ENCODE measurements at places on chromosomes 7 and 10.

DNA sequence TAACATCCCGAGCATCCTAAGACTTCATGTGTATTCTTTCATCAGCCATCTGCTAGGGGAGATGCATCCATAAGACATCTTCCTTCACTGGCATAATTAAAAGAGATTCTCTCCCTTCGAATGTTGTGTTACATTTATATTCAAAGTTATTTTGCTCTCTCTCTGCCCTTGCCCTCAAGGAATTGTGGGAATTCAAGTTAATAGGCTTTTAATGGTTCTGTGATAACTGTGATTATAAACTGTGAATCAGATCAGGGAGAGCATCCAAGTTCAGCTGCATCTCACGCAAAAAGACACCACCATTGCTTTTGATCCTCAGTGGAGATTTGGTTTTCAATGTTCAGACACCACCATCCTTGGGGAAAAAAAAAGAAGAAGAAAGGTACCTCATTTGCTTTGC, 9.2 kb upstream of the TEX36 start:
- no peak for DNase-seq

GRCh38 chr10:8048281-8049008, 6.0 kb upstream of the GATA3 start:
- DNase-seq = no peak

DNA sequence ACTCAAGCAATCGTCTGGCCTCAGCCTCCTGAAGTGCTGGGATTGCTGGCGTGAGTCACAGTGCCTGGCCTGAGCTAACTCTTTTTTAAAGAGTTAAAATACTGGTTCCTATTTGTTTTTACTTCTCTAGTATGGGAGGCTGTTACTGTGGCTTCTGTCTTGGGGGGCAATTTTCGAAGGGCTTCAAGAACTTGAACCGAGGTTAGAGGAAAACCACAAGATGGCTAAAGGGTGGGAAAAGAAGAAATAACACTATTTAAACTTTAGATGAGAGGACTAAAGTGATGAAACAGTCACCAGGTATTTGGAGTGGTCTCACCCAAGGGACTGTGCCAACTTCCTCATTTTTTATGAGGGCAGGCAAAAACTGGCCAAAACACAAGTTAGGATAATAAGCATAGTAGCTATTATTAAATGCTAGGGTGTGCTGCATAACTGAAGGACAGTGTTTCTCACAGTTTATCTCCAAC, 17.8 kb downstream of the MET start:
- DNase-seq = no peak

- no peak for DNase-seq
Observed at GRCh38 chr7:123569352-123570010, 11.9 kb upstream of the NDUFA5 start.

DNA sequence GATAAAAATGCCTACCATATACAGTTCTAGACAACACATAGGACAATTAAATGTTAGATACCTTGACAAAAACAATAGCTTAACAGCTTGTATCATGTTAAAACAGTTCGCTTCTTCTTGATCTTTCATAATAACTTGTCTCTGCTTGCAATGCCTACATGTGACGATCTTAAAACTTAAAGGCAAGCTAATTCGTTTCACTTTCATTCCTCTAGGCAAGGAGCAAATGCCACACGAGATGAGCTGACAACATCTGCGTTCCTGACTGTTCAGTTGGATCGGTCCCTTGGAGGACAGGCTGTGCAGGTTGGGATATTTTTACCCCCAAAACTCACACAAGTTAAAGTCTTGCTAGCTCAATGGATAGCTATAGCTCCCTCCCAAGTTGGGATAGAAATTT, 51.6 kb upstream of the ARL4A start:
- no peak for DNase-seq

GRCh38 chr7:120742372-120742771, 115.6 kb downstream of the TSPAN12 start:
- DNase-seq = no peak

- no peak for DNase-seq
Observed at GRCh38 chr10:47361293-47361692, 13.1 kb downstream of the RBP3 start.

DNA sequence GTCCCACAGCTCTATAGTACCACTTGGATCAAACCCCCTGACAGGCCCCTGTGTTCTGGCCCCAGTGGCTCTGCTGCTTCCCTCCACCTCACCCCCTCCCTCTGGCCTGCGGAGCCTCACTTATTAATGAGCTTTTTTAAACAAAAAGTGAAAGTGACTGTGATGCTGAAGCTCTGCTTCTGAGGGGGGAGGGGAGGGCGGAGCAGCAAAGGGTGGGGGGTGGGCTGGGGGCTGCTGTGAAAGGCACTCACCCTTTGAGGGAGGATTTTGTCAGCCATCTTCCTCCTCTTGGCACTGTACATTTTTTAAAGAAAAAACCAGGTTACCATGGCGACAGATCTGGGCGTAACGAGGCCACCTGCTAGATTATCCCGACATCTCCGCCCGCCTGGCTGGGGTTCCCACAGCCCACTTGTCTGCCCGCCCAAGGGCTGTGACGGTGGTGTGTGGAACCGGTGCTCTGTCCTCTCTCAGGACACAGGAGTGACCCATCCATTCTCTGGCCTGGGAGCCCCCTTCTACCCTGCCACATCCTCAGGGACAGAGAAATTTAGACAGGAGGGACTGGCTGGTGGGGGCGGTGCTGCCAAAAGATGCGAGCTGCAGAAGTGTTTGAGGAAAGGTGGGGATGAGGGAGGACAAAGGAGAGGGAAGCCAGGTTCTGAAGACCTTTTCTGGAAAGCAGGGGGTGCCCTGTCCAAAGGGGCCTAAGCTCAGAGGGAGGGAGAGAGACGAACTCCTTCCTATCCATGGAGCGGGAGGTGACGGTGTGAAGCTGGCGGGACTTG, 4.9 kb downstream of the SMARCD3 start:
- no peak for DNase-seq

DNA sequence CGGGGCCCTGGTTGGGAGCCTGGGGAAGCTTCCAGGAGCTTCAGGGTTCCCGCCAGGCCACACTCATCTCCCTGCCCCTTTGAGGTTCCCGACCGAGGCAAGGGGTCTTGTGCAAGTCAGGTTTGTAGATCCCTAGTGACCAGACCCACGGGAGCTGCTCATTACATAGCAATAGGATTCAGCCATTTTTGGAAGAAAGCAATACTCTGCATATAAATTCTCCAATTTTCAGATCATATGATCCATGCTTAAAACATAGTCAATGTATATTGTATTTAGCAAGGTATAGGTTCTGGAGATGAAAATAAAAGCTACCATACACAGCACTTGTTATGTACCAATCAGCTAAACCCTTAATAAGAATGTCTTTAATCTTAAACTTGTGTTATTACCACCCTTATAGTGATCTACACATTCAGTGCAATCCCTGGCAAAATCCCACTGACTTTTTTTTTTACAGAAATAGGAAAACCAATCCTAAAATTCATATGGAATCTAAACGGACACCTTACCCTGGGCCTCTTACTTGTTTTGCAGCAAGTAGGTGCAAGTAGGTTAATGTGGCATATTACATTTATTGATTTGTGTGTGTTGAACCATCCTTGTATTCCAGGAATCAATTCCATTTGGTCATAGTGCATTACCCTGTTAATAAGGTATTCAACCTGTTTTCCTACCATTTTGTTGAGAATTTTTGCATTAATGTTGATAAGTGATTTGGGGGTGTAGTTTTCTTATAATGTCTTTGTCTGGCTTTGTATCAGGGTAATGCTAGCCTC, 13.8 kb upstream of the FKBP9 start:
- DNase-seq = no peak

- no peak for DNase-seq
Observed at GRCh38 chr10:33732161-33732680, 397.8 kb upstream of the NRP1 start.

- no peak for DNase-seq
Observed at GRCh38 chr7:28126410-28127041, 54.1 kb downstream of the JAZF1 start.

- DNase-seq = peak; percentile 41
Observed at GRCh38 chr7:132270517-132270916, 305.8 kb downstream of the PLXNA4 start.

- DNase-seq = no peak
Observed at GRCh38 chr10:74855027-74855426, 28.6 kb downstream of the KAT6B start.

DNA sequence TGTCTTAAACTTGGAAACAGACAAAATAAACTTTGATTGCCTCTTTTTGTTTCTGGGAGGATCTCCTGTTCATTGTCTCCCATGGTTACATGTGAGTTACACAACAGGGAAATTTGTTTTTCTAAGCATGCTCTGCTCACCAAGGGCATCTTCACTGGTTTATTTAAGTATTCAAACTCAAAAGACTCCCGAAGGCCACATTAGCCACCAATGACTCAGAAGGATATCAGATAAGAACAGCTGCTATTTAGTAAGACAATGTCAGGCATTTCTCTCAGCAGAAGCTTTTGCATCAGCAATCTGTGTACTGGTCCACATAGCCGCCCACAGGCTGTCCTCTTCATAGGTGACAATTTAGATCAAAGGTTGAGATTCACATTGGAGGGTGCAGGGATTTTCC, 19.3 kb downstream of the OR6B1 start:
- DNase-seq = no peak

GRCh38 chr7:44629829-44630522, 23.5 kb downstream of the OGDH start:
- DNase-seq = no peak

DNA sequence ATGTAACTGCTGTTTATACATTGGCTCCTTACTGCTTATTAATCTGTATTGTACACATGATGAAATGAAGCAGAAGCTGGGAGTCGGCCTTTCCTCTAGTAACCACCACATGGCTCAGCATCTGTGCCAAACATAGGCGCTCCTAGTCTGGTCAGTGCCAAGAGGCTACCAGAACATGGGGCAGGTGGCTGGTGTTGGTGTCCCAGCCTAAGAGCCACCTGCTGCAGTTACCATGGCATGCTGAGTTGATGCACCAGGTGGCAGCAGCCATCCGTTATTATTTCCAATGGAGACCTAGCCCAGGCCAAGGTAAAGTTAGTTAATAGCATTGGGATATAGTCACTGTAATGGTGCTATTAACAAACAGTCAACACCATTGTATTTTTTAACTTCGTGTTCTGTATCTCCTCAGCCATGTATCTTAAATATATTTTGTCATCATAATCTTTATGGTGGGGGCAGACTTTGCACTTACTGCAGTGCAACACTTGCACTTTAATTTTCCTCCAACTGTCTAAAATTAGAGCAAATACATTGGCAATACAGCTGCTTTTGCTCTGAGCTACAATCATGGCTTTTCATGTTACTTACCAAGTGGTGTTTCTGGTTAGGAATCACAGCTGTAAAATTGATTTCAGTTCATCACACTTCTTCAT, 33.1 kb downstream of the HBP1 start:
- no peak for DNase-seq

GRCh38 chr7:128869944-128870285, 7.3 kb downstream of the ATP6V1F start:
- no peak for DNase-seq

DNA sequence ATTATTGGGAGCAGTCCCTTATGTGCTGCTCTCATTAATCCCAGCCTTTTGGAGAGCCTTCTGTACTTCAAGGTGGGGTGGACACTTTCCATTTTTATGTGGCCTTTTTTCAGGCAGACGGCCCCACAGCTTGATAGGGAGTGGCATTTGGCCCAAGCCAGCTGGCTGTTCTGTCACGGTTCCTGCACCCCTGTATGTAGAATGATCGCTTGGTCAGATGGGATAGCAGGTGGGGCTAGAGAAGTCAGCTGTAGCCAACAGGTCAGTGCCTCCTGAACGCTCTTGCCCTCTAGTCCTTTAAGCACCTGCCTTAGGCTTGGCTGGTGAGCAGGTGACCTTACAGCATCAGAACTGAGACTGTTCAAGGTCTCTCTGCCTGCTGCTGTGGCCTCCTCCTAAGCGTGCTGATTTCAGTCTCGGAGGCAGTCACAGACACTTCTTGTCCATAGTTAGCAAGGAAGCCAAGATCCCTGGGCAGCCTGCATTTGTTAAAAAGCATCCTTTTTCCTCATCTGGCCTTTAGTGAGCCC, 95.3 kb downstream of the LRRC4 start:
- DNase-seq = peak; percentile 14

GRCh38 chr7:68694656-68695055, 903.6 kb upstream of the AUTS2 start:
- no peak for DNase-seq

DNA sequence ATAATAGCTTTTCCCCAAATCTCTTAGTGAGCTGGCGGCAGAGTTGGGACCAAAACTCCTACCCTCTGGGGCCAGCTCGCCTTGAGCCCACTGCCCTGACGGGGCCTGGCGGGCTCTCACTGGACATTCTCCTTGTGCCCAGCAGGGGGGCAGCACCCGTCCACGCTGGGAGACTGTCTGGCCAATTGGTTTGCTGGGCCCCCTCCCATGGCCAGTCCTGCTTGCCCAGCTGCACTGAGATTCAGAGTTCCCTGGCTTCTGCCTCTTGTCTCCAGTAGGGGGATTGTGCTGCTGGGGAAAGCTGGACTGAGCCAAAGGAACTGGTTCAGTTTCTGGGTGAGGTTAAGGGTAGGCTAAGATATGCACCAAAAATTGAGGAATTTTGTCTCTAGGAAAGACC, 59.8 kb downstream of the RAMP3 start:
- DNase-seq = no peak

- DNase-seq = no peak
Observed at GRCh38 chr7:51311166-51311565, 5.4 kb downstream of the COBL start.

- DNase-seq = no peak
Observed at GRCh38 chr7:20365486-20365885, 34.8 kb downstream of the ITGB8 start.

GRCh38 chr10:34641913-34642558, 173.1 kb downstream of the PARD3 start:
- no peak for DNase-seq

DNA sequence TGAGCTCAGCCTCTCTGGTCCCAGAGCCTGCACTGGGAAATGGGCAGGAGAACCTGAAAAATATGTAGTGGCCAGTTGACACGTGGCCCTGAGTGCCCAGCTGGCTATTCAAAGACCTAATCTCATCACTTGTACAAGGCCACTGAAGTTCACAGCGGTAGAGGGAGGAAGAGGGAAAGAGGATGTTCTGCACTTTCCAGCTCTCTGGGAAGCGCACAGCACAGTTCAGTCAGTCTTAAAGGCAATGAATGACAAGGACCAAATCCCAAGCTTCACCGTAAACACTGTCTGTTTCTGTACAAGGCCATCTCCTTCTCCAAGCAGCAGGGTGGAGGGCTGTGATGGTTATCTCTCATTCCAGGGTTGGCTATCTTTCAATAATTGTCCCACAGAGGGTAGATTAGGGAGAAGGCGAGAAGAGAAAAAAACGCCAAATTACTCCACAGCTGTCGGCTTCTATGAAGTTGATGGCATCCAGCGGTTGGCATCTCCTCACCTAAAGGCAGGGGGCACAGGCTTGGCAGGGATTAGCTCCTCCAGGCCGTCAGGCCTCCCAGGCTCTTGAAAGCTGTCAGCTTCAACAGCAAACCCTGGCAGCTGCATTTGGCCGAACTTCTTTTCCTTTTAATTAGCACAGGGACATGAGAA, 10.6 kb downstream of the SFMBT2 start:
- DNase-seq = no peak

DNA sequence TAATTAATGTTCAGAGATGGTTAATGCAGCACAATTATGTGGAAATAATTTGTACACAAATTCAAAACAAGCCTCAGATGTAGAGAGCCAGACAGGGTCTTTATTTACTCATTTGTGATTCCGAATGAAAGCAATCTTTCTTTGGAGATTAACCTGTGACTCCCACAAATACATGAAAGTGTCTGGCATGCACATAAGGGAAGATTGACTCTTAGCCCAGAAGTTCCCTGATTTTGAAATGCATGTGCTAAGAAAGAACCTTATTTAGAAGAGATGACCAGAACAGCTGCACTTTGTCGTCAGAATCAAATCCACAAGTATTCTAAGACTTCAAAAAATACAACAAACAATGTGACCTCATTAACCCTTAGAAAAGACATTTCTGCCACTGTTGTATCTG, 45.1 kb downstream of the RNLS start:
- no peak for DNase-seq

Data from left renal pelvis (tissue), 4 donors.